ELR (cell line): ENCODE measurements at places on chromosomes 11 and 22.

GRCh38 chr22:24144056-24144777, 37.1 kb upstream of the SUSD2 start:
- DNase-seq, result no peak

DNA sequence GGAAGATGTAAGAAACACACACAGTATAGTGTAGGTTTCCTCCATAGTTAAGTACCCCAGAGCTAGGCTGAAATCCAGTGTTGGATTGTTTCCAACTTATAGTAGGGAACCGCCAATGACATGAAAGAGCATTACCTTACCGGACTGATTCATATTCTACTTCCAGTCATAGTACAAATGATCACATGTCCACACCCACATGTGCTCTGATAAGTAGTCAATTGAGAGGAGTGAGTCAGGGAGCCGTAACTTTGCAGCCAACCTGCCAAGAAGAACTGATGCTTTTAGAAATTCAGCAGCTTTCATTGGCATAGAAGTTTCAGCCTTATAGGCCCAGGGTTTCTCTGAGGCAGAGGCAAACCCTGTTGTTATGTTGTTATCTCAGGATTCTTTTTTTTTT, 240.6 kb downstream of the ETS1 start:
- DNase-seq, result peak; percentile 44

DNA sequence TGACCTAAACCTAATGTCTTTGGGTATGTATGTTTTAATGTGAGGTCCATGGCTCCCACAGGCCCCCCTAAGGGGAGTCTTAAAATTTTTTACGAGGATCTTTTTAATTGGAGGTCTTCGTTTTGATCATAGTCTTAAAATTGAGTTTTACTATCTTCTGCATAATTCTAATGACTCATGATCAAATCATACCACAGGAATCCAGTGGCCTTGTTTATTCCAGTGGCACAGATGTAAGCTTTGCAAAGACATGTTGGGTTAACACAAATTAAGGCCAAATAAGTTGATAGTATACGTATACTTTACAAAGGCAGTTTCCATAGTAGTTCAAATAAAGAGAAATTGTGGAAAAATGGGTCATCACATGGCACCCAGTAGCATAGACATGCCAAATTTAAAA, 33.9 kb upstream of the FJX1 start:
- DNase-seq, result peak; percentile 87

GRCh38 chr11:62680825-62681240, 2.0 kb upstream of the UBXN1 start:
- DNase-seq, result peak; percentile 82

DNA sequence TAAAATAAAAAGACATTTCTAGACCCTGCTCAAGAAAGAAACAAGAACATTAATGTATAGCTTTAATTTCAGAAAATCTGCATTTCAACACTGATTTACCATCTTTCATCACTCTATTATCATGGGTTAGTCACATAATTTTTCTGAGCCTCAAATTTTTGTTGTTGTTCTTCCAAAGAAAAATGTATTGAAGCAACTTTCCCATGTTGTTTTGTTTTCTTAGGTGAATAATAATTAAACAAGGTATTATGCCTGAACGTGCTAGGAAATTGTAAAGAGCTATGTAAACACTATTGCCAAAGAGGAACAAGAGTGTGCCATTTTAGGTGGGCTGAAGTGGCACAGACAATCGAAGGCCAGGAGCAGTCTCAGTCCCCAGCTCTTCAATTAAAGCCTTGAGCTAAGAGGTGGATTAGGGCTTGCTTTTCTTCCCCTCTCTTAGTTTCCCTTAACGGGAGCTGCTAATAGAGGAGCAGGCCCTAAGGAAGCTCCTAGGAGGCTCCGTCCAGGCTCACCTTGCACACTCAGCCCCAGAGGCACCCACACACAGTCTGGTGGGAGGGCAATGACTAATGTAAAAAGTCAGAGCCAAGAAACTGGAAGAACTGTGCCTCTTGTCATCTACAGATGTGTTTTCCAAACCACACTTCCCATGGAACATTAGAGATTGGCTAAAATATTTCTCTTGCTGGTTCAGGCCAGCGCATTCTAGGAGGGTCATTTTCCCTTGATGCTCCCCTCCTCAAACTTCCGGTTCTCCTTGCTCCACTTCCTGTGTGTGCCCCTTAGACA, 8.8 kb upstream of the UBASH3B start:
- DNase-seq, result peak; percentile 78

DNA sequence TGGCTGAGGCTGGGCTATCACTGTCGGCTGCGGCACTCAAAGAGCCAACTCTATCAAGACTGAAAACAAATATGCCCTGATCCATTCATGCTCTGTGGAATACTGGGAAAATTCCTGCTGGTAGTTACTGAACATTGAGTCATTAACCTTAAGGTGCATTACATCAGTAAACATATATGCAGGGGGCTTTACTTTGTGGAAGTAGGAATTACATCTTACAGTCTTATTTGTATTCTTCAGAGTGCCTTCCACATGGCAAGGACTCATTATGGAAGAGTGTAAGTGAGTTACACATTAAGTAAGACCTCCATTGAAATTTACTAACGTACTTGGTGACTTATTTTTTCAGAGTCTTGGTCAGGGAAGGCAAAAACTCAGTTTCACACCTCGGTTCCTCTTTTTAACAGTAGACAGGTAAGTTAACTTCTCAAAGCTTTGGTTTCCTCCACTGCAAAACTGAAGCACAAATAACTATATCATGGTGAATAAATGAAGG, 4.5 kb downstream of the OR5B21 start:
- peak; percentile 45 for DNase-seq

GRCh38 chr11:38819981-38820380, 2221.9 kb upstream of the RAG2 start:
- no peak for DNase-seq

GRCh38 chr22:46007848-46008261, 30.9 kb upstream of the WNT7B start:
- DNase-seq, result peak; percentile 95

DNA sequence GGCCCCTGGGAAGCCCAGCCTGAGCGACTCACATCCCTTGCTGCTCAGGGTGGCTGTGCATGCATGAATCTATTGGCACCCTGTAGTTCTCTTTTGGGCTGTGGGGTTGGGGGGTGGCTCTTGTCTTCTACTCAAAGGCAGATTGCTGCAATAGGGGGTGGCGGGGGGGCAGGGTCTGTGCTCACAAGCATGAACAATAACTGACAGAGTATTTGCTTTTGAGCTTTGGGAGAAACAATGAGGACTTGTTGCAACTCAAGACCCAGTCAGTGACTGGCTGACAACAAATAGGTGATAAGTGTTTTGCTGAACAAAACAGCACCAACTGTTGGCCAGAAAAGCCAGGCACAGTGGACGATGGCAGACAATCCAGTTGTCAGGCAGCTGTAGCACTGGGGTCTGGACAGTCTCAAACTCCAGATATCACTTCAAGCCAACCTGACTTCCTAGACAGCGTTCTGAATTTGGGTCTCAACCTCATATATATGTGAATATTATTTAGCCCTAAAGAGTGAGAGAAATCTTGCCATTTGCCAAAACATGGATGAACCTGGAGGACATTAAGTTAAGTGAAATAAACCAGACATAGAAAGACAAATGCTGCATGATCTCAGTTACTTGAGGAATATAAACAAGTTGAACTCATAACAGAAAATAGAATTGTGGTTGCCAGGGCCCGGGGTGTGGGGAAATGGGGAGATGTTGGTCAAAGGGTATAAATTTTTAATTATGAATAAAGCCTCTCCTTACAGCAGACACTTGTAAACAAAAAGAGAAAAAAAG, 61.7 kb downstream of the ME3 start:
- DNase-seq, result peak; percentile 42

DNA sequence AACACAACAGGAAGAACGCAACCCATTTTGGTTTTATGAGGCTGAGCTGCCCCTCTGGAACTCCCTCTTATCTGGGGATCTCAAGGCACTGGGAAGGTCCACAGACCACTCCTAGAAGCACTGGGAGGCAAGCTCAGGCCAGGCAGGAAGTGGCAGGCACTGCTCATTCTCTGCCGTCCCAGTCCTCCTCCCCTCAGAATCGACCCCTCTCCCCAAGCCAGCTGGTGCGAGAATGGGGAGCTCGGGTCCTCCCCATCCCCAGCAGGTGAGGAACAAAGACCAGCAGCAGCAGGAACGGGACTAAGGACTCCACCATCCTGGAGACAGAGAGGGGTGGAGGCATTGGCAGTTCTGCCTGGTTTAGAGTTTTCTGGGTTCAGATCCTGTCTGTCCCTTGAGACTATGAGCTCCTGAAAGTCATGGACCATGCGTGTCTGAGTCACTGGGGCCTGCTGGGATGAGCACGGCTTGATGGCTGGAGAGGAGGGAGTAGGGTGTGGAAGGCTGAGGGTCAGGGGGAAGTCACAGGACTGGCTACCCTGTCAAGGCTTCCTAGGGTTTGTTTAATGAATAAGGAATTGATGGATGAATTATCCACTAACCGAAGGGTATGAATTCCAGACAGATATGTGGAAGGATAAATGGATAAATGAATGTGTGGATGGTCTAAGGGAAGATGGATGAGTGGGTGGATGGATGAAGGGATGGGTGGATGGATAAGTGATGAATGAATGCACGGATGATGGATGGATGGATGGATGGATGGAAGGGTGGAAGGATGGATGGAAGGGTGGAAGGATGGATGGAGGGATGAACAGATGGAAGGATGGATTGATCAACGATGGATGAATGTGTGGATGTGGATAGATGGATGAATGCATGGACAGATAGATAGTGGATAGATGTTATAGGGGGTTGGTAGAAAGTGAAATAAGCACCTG, 6.4 kb downstream of the MYEOV start:
- peak; percentile 89 for DNase-seq

- no peak for DNase-seq
These were observed 128.2 kb downstream of the SLC17A6 start for GRCh38 chr11:22466351-22466750.
